ENCODE measurements at places on chromosomes 7 and 10. TPM values are rescaled to one million over a fixed set of nuclear protein-coding genes. Genes with fewer than 3 reads are reported as not detected.

PROSER2 gene
- total RNA-seq = 3.3 TPM

COX19 gene
- 9.8 TPM for total RNA-seq

FMC1 gene
- total RNA-seq = 6.8 TPM

MBL2 gene
- not detected for total RNA-seq

TMEM196 gene
- not detected for total RNA-seq

VPS50 gene
- 30.9 TPM for total RNA-seq

EGR2 gene
- under 0.01 TPM for total RNA-seq

CLDN15 gene
- total RNA-seq = 3.3 TPM

CREB5 gene
- total RNA-seq = 34.8 TPM

FAM131B gene
- 1.6 TPM for total RNA-seq

TMEM229A gene
- total RNA-seq = not detected

ECHDC3 gene
- 2.9 TPM for total RNA-seq

PPP1R9A gene
- 0.39 TPM for total RNA-seq

EEF1AKMT2 gene
- total RNA-seq = 19.2 TPM

GRK5 gene
- 12.5 TPM for total RNA-seq

ABCB4 gene
- under 0.01 TPM for total RNA-seq

NRG3 gene
- total RNA-seq = not detected

LFNG gene
- 1.1 TPM for total RNA-seq

C10orf90 gene
- 5.9 TPM for total RNA-seq

NYAP1 gene
- 2.0 TPM for total RNA-seq

OR2A42 gene
- not detected for total RNA-seq

TBXAS1 gene
- 4.0 TPM for total RNA-seq

LRMDA gene
- 3.1 TPM for total RNA-seq

SFTPA2 gene
- total RNA-seq = not detected

STEAP4 gene
- total RNA-seq = 477 TPM

STMP1 gene
- 12.9 TPM for total RNA-seq

TMEM213 gene
- total RNA-seq = not detected

PDLIM1 gene
- 9.9 TPM for total RNA-seq

PRSS1 gene
- not detected for total RNA-seq

CHRM2 gene
- not detected for total RNA-seq

RADIL gene
- total RNA-seq = 2.7 TPM

UPK3B gene
- total RNA-seq = not detected

CREB3L2 gene
- total RNA-seq = 23.1 TPM

RAMP3 gene
- total RNA-seq = not detected

CAMK1D gene
- total RNA-seq = 3.7 TPM

SEMA3C gene
- total RNA-seq = 191 TPM

SPDYE5 gene
- not detected for total RNA-seq

INA gene
- 1.2 TPM for total RNA-seq

FGFR2 gene
- not detected for total RNA-seq

FAM13C gene
- not detected for total RNA-seq

OR13A1 gene
- total RNA-seq = not detected
